ENCODE measurements at places on chromosomes 6 and 20.

- DNase-seq, result no peak
Observed at GRCh38 chr6:113762641-113763040, 94.5 kb upstream of the MARCKS start.

- DNase-seq, result no peak
Observed at GRCh38 chr6:168158213-168158979, 79.4 kb upstream of the FRMD1 start.

DNA sequence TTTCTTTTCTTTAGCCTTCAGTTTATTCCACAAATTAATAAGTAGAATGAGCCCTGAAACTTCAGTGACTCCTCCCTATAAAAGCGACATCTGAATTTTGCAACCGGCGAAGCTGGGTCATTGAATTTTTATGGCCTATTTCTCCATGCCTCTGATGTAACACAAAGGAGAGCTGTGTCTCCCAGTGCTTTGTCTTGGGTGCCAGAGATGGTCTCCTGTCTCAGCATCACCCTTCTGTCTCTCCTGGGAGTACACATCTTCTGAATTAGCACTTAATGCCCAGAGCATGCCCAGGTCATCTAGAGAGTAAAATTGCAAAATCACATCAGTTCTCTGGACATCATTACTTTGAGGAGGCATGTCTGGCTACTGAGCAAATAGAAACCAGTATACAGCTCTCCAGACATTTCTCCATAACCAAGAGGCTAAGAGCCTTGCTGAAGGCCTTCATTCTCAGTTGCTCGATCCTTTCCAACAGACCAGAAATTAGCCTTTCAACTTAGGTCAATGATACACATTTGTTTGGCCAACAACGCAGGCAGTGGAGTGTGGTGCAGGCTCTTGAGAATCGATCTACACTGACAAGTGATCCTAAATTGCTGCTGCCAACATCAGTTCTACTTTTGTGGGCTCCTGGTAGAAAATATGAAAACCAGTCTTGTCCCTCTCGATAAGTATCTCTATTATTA lies 176.0 kb upstream of the FOXQ1 start:
- DNase-seq, result no peak

GRCh38 chr6:127517693-127518092 lies 1.4 kb downstream of the MTCL3 start:
- no peak for DNase-seq

GRCh38 chr20:39699166-39699725 lies 737.1 kb downstream of the DHX35 start:
- DNase-seq, result no peak

GRCh38 chr6:12426121-12426520 lies 136.0 kb downstream of the EDN1 start:
- no peak for DNase-seq

GRCh38 chr20:43189554-43190331 lies at the start of gene PTPRT:
Gene PTPRT, minus strand, starts transcription at chr20:43189906. Its CDS starts 173 bp downstream, at chr20:43189733.
- no peak for DNase-seq

DNA sequence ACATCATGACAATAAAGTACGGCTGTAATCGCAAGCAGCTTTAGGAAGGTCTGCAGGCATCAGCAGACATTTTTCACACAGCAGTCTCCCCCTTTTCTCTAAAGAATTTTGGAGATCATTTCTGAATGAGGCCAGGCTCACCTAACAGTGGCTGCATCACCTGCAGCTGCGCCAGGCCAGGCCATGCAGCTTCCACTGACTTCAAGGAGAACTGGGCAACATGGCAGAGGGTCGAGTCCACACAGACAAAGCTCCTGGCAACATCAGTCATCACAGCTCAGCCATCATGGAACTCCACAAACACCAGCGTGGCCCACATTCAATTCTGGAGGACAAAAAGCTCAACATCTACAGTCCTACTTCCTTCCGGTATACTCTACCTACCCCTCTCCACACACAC lies 17.8 kb upstream of the FOXC1 start:
- DNase-seq, result no peak

- DNase-seq, result no peak
Observed at GRCh38 chr6:2881423-2881822, 21.7 kb downstream of the SERPINB9 start.

GRCh38 chr6:72553531-72554511 lies 68.0 kb upstream of the KCNQ5 start:
- DNase-seq, result no peak

- DNase-seq, result no peak
Observed at GRCh38 chr20:10385850-10386544, 48.0 kb downstream of the MKKS start.

DNA sequence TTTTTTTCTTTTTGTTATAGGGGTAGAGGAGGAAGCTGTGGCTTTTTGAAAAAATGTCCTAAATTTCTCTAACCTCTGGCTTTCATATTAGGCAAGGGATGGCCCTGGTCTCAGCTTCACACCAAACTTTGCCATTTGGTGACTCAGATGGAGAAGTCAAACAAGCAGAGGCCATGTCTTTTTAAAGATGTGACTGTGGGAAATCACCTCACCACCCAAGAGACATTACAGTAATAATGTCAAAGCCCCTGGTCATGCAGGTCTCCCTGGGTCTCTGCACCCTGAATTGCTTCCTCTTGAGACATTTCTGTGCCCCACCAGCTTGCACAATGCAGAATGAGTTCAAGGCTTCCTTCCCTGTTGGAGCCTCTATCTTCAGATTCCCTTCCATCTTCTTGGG lies 39.5 kb upstream of the ADGRF5 start:
- DNase-seq, result no peak

DNA sequence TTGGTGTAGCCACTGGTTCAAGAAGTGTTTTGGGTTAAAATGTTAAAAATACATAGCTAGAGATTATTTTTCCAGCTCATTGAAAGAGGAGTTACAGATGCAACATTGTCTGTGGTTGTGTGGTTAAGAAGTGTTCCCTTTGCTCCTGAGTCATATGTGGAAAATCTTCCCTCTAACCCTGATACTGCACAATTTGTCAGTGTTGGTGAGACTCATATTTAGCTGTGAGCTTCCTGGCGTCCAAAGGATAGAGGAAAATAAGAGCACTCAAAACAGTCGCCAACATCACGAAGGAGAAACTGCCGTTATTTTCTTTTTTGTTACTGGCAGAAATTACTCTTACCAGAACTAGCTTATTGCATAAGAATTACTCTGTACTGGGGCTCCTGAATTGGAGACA lies 250.4 kb downstream of the CDH4 start:
- no peak for DNase-seq

- no peak for DNase-seq
Observed at GRCh38 chr6:11202513-11203305, 29.8 kb downstream of the NEDD9 start.

- no peak for DNase-seq
Observed at GRCh38 chr20:33658929-33659328, 3.2 kb upstream of the C20orf144 start.

DNA sequence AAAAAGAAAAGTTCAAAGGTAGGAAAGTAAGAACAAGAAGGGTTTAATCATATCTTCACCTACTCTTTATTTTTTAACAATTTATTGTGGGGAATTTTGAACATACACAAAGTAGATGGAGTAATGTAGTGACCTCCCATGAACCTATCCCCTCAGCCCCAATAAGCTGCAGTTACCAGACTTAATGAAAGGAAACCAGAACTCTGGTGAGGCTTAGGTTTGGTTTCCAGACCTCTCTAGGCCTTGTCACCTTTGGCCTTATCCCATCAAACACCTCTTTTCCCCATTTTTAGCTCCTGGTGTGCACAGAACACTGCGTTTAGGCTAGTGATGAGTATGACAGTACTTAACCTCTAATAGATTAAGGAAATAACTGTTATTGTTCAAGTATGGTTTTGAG lies 42.0 kb downstream of the CBFA2T2 start:
- no peak for DNase-seq

DNA sequence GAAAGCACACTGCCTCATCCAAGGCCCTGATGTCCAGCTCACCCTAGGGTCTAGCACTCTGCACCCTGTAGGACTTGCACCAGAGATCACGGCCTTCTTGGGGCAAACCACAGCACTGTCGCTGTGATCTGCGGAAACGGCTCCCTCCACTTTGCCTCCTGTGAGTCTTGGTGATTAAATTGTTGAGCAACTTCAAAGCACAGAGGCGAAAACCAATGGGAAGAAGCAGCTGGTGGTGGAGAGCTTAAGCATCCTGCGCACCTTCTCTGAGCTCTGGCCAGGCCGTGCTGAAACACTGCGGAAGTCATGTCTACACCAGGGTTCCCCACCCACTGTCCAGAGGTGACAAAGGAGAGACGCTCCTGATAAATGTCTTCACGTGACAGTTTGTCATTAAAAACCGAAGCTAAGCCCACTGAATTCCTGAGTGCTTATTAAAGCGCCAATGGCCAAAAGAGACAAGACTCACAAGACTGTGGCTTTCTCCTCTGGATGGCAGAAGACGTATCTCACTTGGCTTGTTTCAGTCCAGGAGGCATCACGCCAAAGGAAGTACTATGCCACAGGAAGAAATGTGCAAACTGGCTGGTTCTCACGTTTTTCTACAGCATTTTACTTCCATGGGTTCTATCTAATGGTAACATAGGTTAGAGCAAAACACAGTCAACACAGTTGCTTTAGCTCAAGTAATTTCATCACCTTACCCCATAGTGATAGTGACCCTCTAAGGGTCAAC lies 3.1 kb downstream of the RAMACL start:
- DNase-seq, result no peak

GRCh38 chr20:40814631-40814960 lies 125.6 kb upstream of the MAFB start:
- no peak for DNase-seq

GRCh38 chr6:151962246-151962846 lies 154.9 kb downstream of the ESR1 start:
- DNase-seq, result peak; percentile 3

DNA sequence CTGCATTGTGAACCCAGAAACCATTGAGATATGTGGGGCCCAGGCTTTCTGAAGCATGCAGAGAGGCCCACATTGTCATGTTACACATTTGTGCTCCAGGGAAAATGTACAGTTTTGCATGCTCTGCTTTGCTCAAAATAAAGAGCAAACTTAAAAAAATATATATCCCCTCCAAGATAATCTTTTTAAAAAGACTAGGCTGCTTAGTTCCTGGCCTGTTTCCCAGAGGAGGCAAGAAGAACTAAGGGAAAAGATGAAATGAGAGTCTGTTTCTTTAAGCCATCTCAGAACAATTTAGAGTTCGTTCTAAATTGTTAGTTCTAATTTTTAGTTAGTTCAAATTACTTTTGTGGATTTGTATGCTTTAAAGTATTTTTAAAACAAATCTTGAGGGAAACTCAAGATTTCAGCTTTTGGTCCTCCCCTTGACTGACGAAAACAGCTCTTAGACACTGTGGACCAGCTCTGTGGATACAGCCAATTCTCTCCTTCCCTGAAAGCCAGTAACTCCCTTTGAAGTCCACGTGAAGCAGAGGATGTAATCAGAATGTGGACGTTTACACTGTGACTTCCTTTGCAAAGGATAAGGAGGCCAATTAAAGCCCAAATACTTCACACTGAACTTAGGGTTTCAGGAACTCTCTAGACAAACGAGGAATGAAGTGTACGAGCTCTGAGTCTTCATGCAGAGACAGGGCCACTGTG lies 84.7 kb downstream of the CD164 start:
- DNase-seq, result no peak

GRCh38 chr6:158060455-158061360 lies 79.0 kb downstream of the SYNJ2 start:
- no peak for DNase-seq

- no peak for DNase-seq
Observed at GRCh38 chr6:113690281-113691259, 166.6 kb upstream of the MARCKS start.

- DNase-seq, result no peak
Observed at GRCh38 chr6:79466207-79466834, 70.9 kb downstream of the LCA5 start.

GRCh38 chr20:36274181-36274841 lies 31.8 kb upstream of the DLGAP4 start:
- no peak for DNase-seq

- DNase-seq, result no peak
Observed at GRCh38 chr6:111566873-111567517, 38.7 kb downstream of the TRAF3IP2 start.

DNA sequence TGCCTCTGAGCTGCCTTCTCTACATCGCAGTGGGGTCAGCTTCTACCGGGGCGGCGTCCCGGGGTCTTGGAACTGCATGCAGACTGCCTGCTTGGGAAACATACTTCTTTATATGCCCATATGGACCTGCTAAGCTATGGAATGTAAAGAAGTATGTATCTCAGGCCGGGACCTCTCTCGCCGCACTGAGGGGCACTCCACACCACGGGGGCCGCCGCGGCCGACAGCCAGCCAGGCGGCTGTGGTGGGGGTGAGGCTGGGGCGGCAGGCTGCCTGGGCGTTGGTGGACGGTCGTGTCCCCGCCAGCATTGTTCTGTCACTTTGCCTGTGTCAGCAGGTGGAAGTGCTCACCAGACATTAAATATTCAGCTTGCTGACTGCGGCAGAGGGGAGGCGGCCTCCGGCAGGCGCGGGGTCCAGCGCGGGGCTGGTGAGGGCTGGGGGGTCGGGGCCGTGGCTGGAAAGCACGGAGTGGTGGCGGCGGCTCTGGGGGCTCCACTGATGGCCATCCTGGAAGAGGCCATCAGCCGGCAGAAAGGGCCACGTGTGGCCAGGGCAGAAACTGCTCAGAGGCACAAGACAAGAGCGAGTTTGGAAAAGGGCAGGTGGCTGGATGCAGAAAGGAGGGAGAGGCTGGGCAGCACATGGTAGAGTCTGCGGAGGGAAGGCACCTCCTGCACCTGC lies 78.6 kb upstream of the GATA5 start:
- DNase-seq, result no peak

GRCh38 chr6:168194732-168195567 lies 115.9 kb upstream of the FRMD1 start:
- no peak for DNase-seq

DNA sequence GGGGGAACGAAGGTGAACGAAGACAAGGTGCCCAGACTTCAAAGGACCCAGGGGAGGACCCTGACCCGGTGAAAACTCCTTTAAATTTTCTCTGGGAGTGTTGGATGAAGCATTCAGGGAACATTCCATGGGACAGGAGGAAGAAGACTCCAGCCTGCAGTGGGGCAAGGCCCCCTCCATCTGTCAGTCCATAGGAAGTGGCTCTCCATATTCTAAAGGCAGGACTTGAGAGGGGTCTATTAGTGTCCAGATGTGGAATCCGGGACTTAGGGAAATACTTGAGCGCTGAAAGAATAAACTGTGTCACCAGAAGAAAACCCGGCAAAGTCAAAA lies 3.2 kb upstream of the BPIFA2 start:
- no peak for DNase-seq

GRCh38 chr20:32263398-32263954 lies 14.0 kb upstream of the KIF3B start:
- DNase-seq, result no peak

GRCh38 chr20:40875116-40876085 lies 153.2 kb upstream of the TOP1 start:
- no peak for DNase-seq

- DNase-seq, result no peak
Observed at GRCh38 chr6:960356-960755, 267.4 kb upstream of the EXOC2 start.

DNA sequence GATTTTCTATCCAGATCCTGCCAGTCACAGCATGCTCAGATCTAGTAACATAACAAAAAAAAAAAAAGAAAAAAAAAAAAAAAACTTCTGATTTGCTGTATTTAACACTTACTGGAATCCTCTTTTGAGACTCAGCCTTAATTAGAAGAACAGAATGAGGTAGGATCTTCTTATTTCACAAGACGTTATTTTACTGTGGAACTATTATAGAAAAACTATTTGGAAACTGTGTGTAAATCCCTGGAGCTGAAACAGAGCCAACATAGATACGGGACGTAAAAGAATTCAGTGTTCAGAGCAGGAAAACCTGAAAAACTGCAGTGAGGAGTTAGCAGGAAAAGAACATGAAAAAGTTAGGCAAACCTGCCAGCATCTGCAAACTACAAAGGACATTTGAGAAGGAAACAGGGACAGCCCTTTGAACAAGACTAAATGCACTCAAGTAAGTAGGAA lies 3.4 kb upstream of the ZNF217 start:
- DNase-seq, result no peak

All from stimulated activated CD4-positive, alpha-beta T cell treated with anti-CD3 and anti-CD28 coated beads, Interleukin-12 subunit alpha, Interleukin-12 subunit beta, amount 100 ng/mL, for 24 hours (primary cell).